ENCODE measurements at places on chromosomes 7 and 10.
A peak's percentile ranks its signal among the peaks of the same experiment; 100 is the strongest.

GRCh38 chr7:120742372-120742771 is 115.6 kb downstream of the TSPAN12 start:
- DNase-seq, result no peak

DNA sequence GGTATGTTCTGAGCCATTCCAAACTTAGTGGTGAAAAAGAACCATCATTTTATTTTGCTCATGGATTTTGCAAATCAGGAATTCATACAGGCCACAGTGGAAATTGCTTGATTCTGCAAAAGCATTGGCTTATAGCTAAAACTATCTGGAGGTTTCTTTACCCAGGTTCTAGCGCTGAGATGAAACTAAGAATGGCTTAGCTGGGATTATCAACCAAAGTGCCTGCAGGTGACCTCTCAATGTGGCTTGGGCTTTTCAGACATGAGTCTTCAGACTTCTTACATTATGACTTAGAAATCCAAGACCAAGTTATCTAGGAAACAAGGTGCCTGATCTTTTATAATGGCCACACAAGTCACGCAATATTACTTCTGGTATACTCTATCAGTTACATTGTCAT is 140.1 kb downstream of the HGF start:
- no peak for DNase-seq

- no peak for DNase-seq
Observed at GRCh38 chr7:20351901-20352300, 21.2 kb downstream of the ITGB8 start.

GRCh38 chr10:98212196-98212595 is 55.8 kb downstream of the LOXL4 start:
- no peak for DNase-seq

DNA sequence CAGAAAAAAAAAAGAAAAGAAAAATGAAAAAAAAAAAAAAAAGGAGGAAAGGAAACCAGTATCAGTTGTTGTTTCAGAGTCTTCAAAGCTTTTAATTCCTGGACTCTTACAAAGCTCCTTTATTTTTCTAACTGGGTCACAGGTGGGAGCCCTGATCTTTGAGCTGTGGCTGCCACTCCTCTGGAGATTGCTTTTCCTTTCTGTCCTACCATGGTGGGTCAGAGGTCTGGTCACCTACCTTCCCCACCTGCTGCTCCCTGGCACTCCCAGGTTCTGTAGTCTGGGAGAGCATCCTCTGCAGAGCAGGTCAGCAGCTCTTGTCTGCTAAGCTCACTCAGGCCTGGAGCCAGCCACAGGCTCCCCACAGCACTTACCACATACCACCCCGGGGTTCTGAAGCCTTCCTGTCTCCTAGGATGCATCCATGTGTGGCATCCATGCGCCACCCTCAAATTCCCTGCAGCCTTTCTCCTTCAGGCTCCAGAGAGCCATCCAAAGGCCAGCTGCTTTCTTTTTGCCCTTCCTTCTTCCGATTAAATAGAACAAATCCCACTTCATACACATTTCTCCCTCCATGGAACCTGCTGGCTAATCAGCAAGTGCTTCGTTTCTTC is 73.2 kb upstream of the TPK1 start:
- DNase-seq, result no peak

- DNase-seq, result no peak
Observed at GRCh38 chr10:43963379-43963778, 314.7 kb upstream of the ZNF32 start.

DNA sequence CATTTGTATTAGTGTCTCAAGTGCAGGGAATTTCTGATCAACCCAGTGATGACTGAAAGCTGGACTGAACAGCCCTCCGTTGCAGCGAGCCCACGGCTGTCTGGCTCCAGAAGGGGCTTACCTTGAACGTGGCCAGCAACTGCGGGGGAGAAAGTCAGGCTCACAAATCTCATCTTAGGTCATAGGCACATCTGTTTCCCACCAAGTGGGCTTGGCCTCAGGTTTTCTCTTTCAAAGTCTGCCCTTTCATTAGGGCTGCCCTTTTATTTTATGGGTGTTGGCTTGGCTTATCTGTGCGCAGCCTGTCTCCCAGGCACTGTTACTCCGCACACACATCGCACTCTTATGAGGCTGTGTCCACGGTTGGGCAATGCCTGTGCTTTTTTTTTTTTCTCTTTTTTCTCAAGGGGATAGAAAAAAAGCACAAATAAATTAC is 178.0 kb downstream of the JCAD start:
- no peak for DNase-seq

GRCh38 chr7:141558544-141559183 is 7.5 kb downstream of the AGK start:
- no peak for DNase-seq

DNA sequence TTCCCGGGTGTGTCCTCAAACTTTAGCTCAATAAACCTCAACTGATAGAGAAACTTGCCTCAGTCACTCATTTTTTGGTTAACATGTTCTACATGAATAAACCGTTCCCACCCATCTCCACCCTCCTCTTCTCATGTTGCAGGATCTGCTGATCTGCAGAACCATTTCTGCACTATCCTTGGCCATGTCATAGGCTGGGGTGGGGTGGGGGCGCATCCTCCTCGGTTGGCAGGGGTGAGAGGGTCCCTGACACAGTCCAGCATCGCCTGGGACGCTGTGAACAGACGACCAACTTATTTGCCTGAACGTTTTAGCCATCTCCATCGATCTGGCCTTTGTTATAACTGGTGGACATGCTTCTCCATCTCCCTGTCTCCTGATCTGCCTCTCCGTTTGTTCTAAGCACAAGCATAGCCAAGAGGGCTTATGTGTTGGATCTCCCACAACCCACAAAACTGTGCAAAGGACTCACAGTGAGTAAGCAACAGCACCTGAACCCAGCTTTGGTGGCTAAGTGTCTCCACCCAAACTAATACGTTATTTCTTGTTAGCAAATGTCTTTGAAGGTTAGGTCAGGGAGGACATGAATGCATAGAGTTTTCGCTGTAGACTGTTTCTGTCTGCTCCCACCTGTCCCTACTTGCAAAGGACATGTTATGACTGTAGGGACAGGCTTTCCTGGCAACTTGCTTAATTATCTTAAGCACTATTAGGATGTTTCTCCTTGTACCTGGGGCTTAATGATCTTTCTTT is 51.7 kb downstream of the PRKCQ start:
- DNase-seq, result no peak

GRCh38 chr10:24444337-24444736 is 235.4 kb downstream of the KIAA1217 start:
- DNase-seq, result peak; percentile 32

GRCh38 chr10:101646364-101646763 is 48.6 kb downstream of the FBXW4 start:
- no peak for DNase-seq

GRCh38 chr7:1922870-1923236 is 252.8 kb downstream of the ELFN1 start:
- no peak for DNase-seq

DNA sequence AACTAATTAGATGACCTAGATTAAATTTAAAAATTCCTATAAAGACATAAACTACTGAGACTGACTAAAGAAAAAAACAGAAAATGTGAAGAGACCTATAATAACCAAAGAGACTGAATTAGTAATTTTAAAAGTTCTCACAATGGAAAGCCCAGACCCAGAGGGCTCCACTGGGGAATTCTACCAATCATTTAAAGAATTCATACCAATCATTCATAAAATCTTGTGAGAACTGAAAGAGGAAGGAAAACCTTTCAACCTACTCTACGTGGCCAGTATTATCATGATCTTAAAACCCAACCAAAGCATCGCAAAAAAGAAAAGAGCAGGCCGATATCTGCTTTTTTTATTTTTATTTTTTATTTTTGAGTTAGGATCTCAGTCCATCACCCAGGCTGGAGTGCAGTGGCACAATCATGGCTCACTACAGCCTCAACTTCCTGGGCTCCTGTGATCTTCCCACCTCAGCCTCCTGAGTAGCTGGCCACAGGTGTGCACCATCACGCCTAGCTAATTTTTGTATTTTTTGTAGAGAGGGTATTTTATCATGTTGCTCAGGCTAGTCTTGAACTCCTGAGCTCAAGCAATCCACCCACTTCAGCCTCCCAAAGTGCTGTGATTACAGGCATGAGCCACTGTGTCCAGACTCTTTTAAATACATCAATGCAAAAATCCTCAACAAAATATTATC is 48.6 kb downstream of the DGKI start:
- DNase-seq, result no peak

- DNase-seq, result no peak
Observed at GRCh38 chr10:24826009-24826408, 102.3 kb upstream of the ARHGAP21 start.

DNA sequence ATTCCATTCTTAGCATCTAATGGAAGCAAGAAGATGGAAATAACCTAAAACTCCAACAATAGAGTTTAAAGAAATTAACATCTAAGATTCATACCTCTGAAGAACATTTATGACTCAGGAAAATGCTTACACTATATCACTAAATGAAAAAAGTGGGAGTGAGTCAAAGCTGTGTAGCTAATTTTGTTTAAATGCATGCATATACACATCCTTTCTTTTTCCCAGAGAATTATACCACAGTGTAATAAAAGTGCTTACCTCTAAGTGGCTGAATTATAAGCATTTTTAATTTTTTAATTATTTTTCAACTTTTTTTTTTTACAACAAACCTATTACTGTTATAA is 44.3 kb downstream of the CCDC71L start:
- DNase-seq, result no peak

GRCh38 chr7:25900877-25901276 is 251.1 kb upstream of the NFE2L3 start:
- DNase-seq, result no peak

DNA sequence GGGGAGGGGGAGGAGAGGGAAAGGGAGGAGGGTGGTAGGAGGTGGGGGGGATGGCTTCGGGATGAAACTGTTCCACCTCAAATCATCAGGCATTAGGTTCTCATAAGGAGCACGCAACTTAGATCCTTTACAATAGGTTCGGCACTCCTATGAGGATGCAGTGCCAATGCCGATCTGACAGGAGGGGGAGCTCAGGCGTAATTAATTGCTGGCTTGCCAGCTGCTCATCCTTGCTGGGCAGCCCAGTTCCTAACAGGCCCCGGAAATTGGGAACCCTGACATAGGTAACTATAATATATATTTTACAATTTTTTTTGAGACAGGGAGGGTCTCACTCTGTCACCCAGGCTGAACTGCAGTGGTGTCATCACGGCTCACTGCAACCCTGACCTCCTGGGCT is 118.8 kb upstream of the SFMBT2 start:
- peak; percentile 50 for DNase-seq

- DNase-seq, result no peak
Observed at GRCh38 chr7:9657257-9657656, 1223.8 kb downstream of the NXPH1 start.
